Mesothelial cell of epicardium (in vitro differentiated cells): ENCODE measurements at places on chromosomes 7 and 10.

GRCh38 chr10:30967650-30968410, 63.8 kb downstream of the ZNF438 start:
- DNase-seq: no peak

- DNase-seq: no peak
These were observed 151.5 kb downstream of the SLIT1 start for GRCh38 chr10:97034301-97034700.

GRCh38 chr10:133565441-133566294, at the start of gene SYCE1:
Gene SYCE1, minus strand, starts transcription at chr10:133565583. Its CDS starts 54 bp downstream, at chr10:133565529.
- no peak for DNase-seq

- DNase-seq: no peak
These were observed 136.6 kb upstream of the ZNF32 start for GRCh38 chr10:43785252-43785651.

DNA sequence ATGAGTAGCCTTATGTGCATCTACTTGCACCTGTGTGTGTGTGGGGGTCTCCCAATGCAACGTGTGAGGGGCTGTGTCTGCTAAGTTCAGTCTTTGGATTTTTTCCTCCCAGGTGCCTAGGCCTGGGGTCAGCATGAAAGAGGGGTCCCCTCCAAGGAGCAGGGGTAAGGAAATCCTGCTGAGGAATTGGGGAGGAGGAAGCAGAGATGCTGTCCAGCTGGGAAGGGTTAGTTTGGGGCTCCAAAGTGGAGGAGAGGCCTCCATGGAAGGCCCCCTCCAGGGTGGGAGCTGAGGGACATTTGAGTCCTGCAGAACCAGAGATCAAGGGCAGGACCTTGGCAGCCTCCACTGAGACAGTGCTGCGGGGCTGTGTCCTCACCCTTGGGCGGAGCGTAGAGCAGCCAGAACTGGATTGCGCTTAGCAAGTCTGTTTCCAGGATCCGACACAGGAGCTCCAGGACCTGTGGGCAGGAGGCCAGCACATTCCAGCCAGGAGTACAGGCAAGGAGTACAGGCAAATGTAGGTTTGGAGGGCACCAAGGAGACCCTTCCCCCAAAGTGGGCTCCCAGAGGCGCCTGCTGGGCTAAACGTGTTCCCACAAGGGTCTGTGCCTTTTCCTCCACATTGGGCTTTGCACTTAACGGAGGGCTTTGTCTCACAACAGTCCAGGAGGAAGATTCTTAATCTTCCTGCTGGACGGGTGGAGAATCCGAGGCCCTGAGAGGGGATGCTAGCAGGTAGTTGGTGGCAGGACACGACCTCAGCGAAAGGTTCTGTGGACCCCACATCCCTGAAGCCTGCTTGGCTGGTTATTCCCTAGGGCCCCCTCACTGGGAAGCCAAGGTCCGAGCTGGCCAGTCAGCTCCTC, 10.1 kb downstream of the TBATA start:
- DNase-seq: no peak

- DNase-seq: peak; percentile 36
These were observed 39.0 kb downstream of the CDH23 start for GRCh38 chr10:71435571-71436267.
